ENCODE measurements at places on chromosomes 16 and 17.
A peak's percentile ranks its signal among the peaks of the same experiment; 100 is the strongest.

GRCh38 chr17:30824356-30825145, at the start of gene CRLF3:
Gene CRLF3, minus strand, starts transcription at chr17:30824692. Its CDS starts 41 bp downstream, at chr17:30824651.
- DNase-seq: peak; percentile 89

- no peak for DNase-seq
These were observed 37.3 kb downstream of the SMG6 start for GRCh38 chr17:2266045-2266864.

DNA sequence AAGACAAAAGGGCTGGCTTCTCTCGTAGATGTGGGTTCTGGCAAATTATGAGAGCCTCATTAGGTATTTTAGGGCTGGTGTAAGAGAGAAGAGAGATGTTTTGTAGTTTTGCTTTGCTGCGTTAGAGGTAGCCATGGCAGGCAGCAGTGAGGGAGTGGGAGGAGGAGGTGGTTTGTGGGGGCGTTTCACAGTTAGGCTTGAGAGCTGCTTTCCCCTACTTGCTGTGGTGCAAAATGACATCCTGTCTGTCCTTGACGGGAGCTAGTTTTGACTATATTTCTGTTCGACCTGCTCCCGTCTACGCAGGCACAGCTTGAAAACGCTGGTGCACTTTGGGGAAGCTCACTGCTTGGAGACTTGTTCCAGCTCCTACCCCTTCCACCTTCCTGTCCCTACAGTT, 75.5 kb downstream of the SLC5A11 start:
- DNase-seq: no peak

DNA sequence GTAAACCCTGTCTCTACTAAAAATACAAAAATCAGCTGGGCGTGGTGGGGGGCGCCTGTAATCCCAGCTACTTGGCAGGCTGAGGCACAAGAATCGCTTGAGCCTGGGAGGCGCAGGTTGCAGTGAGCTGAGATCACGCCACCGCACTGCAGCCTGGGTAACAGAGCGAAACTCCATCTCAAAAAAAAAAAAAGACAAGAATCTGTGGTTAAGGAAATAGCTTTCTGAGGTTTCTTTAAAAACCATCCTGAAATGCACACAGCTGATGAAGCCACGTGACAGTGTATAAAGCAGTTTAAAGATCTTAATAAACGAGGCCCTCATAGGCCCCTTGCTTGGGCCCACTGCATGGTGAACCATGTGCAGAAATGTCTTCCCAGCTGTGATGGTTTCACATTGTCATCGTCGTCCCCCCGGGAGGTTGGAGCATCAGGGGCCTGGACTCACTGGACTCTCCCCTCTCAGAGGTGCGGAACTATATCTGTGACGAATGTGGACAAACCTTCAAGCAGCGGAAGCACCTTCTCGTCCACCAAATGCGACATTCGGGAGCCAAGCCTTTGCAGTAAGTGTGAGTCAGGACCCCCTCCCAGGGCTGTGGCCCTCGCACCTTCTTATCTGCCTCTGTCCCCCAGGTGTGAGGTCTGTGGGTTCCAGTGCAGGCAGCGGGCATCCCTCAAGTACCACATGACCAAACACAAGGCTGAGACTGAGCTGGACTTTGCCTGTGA, 16.2 kb downstream of the ZNF276 start:
- DNase-seq: no peak

- peak; percentile 39 for DNase-seq
These were observed 1.1 kb upstream of the USP32 start for GRCh38 chr17:60392845-60393702.

DNA sequence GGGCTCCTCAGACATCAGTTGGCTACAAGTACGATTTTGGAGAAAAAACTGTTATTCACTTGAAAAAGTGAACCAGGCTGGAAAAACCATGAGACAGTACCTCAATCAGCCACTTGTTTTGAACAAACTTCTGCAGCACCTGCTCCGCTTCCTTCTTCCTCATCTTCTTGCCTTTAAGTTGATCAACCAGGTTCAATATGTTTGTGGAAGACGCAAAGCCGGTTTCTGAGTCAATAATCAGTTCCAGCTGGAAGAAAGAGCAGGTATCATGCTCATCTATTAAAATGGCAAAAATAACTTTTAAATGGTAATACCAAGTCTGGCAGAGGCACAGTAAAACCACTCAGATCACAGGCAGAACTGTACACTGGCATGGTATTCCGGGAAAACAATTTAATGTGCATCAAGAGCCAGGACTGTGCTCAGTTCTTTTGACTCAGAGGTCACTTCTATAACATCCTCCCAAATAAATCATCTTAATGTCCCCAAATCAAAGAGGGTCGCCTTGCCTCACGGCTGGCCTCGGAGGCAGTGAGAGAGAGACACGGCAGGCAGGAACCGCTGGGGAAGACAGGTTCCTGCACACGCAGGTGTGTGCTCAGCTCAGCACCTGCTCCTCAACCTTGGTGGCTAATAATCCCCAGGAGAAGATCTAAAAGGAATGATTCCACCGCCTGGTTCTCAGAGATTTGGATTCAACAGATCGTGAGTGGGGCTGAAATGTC, 29.7 kb downstream of the KDM8 start:
- no peak for DNase-seq

GRCh38 chr17:29145289-29146073, 34.7 kb downstream of the MYO18A start:
- peak; percentile 70 for DNase-seq

DNA sequence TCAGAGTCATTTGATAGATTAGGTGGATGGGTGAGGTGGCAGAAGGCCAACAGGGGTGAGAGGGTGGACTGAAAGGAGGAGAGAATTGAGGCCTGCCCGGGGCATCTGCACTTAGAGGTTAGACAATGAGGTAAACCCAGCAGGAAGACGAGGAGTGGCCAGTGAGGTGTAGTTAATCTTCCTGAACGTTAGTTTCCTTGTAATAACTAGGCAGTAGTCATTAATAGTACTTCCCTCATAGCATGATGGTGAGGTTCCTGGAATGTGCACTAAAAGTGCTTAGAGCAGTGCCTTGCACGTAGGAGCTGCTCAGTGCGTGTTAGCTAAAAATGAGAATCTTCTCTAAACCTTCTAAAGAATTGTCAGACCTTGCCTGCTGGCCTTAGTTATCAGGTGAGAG, 13.5 kb upstream of the KSR1 start:
- no peak for DNase-seq

- no peak for DNase-seq
These were observed 155.3 kb downstream of the C16orf78 start for GRCh38 chr16:49528866-49529288.

GRCh38 chr16:64412578-64413280, 709.1 kb downstream of the CDH11 start:
- DNase-seq: no peak

GRCh38 chr17:75218131-75218530, 12.7 kb downstream of the NUP85 start:
- no peak for DNase-seq

DNA sequence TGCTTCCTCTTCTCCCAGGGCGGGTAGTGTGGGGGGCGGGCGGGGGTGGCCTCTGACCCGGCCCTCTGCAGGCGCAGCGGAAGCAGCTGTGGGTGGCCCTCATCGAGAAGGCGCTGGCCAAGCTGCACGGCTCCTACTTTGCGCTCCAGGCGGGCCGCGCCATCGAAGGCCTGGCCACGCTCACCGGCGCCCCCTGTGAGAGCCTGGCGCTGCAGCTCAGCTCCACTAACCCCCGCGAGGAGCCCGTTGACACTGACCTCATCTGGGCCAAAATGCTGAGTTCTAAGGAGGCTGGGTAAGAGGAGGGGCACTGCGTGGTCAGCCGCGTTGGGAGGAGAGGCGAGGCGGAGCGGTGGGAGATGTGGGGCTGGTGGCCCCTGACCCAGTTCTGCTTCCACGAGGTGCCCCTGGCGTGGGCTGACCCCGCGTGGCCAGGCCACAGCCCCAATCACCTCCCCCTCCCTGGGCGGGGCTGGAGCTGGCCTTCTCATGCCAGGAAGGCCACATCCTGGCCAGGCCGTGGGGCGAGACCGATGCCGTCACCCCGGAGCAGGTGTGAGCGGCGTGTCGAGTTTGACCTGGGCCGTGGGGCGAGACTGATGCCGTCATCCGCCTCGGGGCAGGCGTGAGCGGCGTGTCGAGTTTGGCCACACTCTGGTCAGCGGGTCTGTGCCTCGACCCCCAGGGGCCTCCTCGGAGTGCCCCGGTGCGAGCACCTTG, 10.5 kb upstream of the PRR35 start:
- DNase-seq: no peak

- no peak for DNase-seq
These were observed 345 bp downstream of the TSC2 start for GRCh38 chr16:2048116-2048543.

- DNase-seq: peak; percentile 95
These were observed 7.6 kb downstream of the RAB40B start for GRCh38 chr17:82690786-82691489.

DNA sequence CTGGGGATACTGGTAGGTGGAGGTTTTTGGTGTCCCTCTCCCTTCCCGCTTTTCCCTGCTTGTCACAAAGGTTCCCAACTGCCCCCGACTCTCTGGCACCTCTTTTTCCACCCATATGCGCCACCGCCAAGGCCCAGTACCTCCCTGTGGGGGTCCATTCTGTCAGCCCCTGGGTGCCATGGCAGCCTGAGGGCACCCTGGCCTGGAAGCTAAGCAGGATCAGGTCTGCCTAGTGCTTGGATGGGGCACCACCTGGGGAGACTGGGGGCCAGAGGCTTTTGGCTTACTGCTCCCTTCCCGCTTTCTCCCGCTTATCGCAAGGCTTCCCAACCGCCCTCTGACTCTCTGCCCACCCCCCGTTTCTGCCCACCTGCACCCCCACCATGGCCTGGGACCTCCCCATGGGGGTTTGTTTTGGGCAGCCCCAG, 2286.4 kb downstream of the TP53TG3F start:
- DNase-seq: no peak

GRCh38 chr17:1082579-1082978, 85.7 kb downstream of the TIMM22 start:
- no peak for DNase-seq

DNA sequence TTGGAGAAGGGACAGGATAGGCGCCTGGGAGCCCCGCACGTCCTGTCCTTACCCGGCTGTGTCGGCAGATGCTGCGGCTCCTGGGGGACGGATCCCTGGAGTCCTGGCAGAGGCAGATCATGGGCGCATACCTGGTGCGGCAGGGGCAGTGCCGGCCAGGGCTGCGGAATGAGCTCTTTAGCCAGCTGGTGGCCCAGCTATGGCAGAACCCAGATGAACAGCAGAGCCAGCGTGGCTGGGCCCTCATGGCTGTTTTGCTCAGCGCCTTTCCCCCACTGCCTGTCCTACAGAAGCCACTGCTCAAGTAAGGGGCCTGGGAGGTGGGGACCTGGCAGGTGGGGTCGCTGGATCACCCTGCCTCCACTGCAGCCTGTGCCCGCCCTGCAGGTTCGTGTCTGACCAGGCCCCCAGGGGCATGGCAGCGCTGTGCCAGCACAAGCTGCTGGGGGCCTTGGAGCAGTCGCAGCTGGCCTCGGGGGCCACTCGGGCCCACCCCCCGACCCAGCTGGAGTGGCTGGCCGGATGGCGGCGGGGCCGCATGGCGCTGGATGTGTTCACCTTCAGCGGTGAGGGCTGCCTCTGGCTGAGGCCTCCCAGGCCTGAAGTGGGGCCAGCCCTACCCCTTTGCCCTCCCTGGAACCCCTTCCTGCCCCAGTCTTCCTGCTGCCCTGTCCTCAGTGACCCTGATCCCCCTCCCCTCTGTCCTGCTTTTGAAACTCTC, 20.2 kb upstream of the SMIM5 start:
- DNase-seq: no peak

GRCh38 chr17:13395346-13395745, 206.4 kb downstream of the HS3ST3A1 start:
- DNase-seq: no peak

DNA sequence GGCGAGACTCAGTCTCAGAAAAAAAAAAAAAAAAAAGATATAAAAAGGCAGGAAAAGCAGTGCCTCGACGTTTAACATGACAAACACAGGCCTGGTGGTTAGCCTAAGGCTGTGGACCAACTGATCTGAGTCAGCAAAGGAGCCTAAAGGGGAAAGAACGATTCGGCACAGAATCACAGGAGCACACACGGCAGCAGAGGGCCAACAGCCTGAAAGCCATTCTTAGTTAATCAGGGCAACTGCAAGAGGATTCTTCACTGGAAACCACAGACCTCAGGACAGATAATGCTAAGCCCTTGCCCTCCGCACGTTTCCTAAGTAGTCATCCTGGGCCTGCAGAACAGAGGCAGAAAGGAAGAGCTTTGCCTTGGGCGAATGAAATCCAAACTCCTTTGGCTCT, 14.7 kb downstream of the TMEM11 start:
- no peak for DNase-seq

DNA sequence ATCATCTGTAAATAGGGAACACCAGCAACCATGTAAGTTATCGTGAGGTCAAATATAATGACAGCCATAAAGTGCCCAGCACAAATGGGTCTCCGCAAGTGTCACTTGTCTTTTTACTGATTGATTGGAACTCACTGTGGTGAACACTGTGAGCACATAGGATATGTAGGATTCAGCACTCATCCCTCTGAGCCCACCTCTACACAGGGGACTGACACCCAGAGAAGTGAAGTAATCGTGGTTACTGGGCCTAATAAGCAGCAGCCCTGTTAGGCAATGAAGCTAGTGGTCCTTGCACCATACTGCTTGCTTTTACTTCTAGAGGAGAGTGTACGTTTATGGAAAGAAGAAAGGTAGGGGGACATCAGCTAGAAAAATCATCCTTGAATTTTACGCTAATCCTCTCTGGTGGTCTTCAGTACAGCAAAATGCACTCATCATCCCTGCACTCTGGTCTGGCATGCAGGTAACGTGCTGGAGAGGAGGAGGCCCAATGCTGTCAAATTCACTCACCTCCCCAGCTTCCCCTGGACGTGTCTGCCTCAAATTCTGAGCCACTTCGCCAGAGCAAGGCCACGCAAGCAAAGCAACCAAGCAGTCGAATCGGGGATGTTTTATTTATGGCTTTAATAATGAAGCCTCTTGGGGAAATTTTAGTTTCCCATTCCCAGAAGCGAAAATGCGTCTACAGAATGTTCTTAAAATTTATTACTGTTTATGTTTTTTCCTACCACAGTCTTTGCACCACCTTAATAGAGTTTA, 74.7 kb downstream of the YPEL2 start:
- DNase-seq: no peak

DNA sequence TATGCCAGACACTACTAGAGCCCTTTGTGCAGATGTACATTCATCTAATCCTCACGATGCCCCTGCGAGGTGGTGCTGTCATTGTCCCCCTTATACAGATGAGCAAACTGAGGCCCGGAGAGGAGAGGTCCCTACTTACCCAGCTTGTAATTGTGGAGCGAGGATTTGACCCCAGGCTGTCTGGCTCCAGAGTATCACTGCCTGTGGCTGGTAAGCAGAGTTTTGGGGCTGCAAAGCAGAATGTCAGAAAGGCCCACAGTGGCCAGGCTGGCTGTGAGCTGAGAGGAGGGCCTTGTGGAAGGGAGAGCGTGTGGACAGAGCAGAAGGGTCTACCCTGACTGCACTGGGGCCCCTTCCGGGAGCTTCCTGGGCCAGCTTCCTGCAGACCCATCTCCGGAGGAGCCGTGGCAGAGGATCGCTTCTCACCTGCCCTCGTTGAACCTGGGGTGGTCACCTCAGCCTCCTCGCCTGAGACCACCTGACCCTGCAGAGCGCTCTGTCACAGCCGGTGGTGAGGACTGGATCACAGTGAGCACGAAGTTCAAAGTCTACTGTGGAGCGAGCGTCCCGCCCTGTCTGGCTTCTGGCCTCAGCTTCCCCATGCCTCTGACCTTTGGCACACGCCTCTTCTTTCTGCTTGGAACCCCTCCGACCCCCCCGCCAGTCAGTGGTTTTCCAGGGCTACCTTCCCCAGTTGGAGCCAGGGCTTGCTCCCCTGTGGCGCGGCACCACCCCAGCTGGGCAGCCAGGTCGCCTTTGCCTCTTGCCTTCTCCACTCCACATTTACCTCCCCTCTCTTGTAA, 12.1 kb downstream of the CMIP start:
- DNase-seq: no peak
